WTC11 (cell line): ENCODE measurements at places on chromosomes 1 and 21.

DNA sequence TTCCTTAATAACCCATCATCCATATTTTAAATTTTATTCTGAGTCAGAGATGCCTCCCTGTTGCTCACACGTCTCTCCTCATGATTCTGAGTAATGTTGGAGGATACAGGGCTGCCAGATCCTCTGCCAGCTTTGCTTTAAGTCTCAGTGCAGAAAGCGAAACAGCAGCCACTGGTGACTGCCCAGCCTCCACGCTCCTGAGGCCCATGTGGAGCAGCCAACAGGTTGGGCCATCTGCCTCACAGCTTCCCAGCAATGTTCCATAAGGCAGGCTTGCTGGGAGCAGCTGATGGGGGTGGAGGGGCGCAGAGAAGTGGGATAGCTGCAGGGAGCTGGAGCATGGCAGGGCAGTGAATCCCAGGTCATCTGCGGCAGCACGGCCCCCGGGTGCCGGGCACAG, 104.2 kb downstream of the IGSF21 start:
- DNase-seq: no peak

GRCh38 chr21:17498586-17498985, 14.3 kb upstream of the CXADR start:
- DNase-seq: no peak

DNA sequence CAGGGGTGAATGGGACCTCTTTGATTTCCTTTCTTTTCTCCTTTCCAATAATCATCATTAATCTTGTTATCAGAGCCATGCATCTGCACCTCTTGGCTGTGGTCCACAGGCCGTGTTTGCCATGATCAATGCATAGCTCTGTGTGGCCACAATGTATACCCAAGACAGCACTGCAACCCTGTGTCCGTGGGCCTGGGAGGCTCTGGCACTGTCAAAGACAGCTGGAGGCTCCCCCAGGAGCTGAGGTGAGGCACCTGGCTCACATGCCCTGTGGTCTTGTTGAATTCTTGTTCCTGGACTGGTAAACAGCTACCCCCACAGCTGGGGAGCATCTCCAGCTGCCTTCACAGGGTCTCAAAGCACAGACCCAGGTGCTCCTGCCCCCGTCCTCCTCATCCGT, 67.2 kb upstream of the SELENON start:
- no peak for DNase-seq

DNA sequence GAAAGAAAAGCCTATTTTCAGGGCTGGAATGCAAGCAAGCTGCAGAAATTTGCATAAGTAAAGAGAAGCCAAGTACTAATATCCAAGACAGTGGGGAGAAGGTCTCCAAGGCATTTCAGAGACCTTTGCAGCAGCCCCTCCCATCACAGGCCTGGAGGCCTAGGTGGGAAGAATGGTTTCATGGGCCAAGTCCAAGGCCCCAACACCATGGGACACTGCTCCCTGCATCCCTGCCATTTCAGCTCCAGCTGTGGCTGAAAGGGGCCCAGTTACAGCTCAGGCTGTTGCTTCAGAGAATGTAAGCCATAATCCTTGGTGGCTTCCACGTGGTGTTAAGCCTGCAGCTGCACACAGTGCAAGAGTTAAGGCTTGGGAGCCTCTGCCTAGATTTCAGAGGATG, 16.9 kb upstream of the COL6A1 start:
- no peak for DNase-seq

DNA sequence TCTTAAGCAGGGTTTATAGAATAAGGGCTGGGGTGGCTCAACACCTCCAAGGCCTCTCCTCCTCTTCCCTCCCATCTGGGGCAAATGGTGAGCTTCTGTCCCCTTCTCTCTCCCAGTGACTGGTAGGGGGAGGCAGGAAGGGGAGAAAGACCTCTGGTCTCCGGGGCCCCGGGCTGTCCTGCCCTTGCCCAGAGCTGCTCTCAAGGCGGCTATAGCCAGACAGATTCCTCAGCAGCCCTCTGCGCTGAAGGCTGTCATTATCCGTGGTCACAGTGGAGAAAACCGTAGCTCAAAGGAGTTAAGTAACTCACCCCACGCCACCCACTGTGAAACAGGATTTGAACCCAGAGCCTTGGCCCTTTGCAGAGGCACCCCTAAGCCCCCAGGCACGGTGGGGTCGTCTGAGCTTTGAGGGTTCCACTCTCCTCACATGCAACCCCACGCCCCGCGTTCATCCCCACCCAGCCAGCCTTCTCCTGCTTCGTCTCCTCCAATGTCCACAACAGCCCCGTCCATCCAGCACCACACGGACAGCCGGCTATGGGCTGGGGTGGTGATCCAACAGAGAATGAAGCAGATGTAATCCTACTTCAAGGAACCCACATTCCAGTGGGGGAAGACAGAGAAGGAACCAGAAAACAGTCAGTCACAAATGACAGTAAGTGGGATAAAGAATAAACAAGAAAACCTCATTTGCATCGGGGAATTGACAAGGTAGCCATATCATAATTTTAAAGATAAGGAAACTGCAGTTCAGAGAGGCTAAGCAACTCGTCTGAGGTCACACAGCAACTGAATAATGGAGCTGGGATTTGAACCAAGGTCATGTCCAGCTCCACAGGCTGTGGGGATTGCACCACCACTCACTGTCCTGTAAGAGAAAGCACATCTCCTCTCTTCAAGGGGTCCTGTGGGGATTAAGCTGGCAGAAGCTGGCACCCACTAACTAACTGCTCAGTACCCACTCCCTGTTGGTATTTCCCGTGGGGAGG, 31.8 kb downstream of the DHRS3 start:
- no peak for DNase-seq
